ENCODE measurements at places on chromosomes 16 and 17. TPM values are rescaled to one million over a fixed set of nuclear protein-coding genes. Genes with fewer than 3 reads are reported as not detected.
A peak's percentile ranks its signal among the peaks of the same experiment; 100 is the strongest.

FBXL19 gene
- total RNA-seq: 25.4 TPM

SMTNL2 gene
- total RNA-seq: 5.7 TPM

LYZL6 gene
- not detected for total RNA-seq

SLC12A4 gene
- 137 TPM for total RNA-seq

CCL4 gene
- total RNA-seq: 1.5 TPM

SPEM3 gene
- total RNA-seq: not detected

PIRT gene
- total RNA-seq: not detected

GRCh38 chr17:63275318-63275970, 170.7 kb downstream of the CYB561 start:
- no peak for DNase-seq

DNA sequence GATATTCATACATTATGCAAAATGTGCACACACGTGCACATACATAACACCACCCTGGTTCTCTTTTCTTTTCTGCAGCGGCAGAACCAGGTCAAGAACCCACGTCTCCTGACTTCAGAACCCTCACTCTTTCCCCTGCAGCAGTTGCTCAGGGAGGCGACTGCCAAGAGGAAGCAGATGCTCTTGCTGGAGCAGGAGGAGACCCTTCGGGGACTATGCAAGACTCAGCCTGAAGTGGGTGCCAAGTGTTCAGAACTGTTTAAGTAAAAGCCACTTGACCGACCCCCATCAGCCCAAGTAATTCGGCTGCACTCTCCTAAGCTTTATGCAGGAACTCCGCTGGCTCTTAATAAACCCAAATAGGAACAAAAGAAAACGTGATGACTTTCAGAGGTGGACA, 193.8 kb downstream of the SLC39A11 start:
- no peak for DNase-seq

- peak; percentile 37 for DNase-seq
Observed at GRCh38 chr17:4950746-4951204, at the start of gene ENO3. Gene ENO3, plus strand, starts transcription at chr17:4951119. Its CDS starts 711 bp downstream, at chr17:4951830.

- DNase-seq: no peak
Observed at GRCh38 chr16:57592591-57593003, 35.8 kb upstream of the ADGRG1 start.

GRCh38 chr17:33389504-33390135, 96.5 kb upstream of the ASIC2 start:
- no peak for DNase-seq

DNA sequence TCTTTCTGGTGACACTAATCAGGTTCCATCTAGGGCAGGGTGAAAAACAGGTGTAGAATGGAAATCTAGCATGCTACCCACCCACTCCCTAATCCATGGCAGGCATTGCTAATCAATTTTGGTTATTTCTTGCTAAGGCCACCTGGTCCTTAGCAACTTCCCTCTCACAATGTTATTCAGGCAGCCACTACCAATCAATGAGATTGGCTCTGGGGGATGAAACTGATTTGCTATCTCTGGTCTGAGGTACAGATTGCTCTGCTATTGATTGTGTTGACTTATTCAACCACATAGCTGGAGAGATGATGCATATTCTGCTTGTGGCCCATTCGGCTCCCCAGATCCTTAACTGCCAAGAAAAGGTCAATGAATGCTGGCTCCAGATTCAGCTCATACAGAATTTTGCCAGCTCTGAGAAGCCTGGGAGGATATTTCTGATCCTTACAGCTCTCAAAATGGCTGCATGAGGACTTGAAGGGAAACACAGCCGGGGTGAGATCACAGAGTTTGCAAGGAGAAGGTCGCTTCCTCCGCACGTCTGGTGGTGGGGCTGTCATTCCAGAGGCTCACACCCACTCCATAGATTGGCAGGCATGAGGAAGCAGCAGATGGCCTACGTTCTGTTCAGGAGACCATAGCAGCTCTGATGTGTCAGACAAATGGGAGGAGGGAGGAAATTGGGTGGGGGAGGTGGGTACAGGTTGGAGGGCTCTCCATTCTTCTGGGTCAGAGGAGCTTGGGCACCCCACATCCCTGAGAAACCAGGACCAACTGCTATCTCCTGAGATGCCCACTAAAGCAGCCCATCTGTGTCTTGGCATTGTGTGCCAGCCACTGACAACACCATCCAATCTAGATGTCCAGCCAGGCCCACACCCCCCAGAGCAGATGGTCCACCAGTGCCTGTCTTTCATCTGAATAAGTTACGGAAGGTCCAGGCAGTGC, 22.3 kb downstream of the SEZ6 start:
- no peak for DNase-seq

DNA sequence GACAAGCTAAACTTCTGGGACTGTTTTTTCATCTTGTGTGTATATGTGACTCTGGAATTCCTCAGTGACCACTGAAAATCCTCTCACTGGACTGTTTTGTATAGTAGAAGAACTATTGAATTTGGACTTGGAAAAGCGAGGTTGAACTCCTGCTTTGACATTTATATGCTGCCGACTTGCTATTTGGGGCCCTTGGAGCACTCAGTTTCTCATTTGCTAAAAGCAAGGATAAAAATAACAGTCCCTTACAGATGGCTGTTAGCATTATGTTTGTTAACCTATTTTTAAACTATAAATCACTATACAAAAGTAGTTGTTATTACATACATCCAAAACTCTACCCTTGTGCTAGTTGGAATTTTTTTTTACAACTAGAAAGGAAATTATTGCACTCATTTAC, 9.0 kb downstream of the VMP1 start:
- DNase-seq: no peak

- no peak for DNase-seq
Observed at GRCh38 chr17:69581061-69581961, 166.8 kb downstream of the MAP2K6 start.

DNA sequence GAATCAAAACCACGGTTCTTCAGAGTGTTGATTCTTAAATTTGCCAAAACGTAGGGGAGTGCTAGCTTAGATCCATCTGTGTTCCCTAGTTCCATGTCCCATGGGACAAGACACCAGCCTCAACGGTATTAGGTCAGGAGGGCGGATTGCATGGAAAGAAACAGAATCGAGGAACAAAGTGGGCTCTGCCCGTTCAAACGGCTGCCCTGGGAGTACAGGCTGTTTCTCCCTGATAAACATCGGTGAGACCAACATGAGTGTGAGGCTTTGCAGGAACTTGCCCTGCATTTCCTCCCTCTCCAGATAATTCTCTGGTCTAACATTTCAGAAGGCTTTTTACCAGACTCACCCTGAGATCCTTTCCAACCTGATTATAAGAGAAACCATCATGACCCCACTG, 82.2 kb downstream of the MRM3 start:
- DNase-seq: no peak

DNA sequence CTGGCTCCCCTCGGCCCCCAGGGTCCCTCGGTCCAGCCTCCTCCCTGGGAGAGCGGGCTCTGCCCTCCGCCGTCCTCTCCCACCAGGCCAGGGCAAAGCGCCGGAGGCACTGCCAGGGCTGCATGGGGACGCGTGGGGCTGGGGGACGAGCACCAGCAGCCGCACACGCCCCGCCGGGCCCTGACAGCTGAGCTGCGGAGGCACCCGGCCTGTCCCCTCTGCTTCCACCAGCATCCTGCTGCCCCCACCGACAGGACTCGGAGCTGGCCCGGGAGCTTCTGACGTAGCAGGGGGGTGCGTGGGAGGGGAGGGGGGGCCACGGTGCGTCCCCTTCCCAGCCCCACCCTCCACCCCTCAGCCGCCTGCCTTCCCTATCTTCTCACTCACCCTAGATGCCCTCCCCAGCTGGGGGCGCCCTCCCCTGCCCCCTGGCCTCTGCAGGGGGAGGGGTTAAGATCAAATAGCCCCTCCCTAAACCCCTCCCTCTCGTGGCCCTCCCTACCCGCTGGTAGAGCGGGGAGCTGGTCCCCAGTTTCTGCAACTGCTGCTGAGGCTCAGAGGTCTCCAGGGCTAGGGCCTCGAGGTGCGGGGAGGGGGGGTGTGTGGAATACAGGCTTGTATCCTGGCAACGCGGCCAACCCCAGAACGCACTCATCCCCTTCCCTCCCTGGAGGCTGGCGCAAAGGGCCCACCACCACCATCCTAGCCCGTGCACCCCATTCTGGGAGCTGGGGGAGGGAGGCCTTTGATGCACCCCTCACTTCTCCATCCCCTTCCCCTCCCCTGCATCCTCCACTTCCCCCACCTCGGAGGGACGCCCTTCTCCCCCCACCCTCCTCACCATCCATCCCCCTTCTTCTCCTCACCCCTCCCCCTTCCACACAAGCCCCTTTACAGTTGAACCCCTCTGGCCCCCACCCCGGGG, 1.0 kb downstream of the SRCIN1 start:
- DNase-seq: no peak

DNA sequence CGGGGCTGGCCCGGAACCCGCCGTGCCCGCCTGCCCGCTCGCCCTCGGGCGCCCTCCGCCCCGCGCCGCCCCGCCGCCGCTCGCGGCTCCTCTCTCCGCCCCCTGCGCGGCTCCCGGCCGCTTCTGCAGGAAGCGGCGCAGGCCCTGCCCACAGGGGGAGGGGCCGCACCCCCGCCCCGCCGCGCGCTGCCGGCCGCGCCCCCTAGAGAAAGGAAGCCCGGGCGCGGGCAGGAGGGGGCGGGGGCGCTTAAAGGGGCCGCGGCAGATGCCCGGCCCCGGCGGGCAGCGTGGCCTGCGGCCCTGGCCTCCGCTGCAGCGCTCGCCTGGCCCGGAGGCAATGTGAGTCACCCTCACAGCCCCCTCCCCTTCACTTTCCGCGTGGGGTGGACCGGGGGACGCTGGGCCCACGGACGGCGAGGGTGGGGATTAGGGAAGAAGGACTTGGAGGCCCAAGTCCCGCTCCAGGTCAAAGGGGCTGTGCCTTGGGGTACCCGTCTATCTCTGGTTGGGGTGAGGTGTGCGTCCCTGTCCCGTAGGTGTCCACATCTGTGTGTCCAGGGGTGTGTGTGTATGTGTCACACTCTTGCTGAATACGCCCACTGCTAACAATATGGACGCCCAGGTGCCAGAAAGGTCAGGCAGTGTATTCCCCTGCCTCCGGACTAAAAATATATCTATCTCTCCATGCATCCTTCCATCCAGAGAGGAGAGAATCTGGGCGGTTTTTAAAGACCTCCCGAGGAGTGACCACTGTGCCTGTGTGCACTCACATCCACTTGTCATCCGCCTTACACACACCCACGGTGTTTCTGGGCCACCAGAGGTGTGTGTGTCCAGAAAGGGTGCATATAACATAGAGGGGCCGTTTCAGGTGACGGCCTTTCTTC, at the start of gene GIT1:
GIT1 (minus strand) TSS at position 125 of the 887 bp plus-strand sequence. CDS start 270 bp downstream, outside the sequence.
- peak; percentile 86 for DNase-seq

- no peak for DNase-seq
Observed at GRCh38 chr16:71666928-71667707, 41.1 kb downstream of the MARVELD3 start.

- no peak for DNase-seq
Observed at GRCh38 chr16:23155445-23156049, 6.3 kb upstream of the USP31 start.

GRCh38 chr17:64599187-64599676, 62.9 kb downstream of the SMURF2 start:
- no peak for DNase-seq

GRCh38 chr17:17042384-17042736, at the start of gene MPRIP:
Gene MPRIP, plus strand, starts transcription at chr17:17042457. Its CDS starts 392 bp downstream, at chr17:17042849.
- DNase-seq: no peak
